ENCODE measurements at places on chromosomes 1 and 21.

GRCh38 chr1:230222678-230223077 is 155.6 kb downstream of the GALNT2 start:
- no peak for DNase-seq

DNA sequence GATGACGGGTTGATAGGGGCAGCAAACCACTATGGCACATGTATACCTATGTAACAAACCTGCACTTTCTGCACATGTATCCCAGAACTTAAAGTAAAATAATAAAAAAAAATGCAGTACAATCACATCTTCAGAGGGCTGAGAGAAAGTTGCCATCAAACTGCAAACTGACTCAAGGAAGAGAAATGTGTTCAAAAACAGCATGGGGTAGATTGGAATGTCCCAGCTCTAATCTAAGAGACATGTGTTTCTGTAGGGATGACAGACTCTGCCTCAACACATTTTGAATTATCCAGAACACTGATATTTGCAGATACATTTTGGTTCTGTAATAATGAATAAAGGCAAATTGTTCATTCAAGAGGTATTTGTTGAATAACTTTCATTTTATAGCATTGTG is 171.2 kb upstream of the RUNX1 start:
- no peak for DNase-seq

DNA sequence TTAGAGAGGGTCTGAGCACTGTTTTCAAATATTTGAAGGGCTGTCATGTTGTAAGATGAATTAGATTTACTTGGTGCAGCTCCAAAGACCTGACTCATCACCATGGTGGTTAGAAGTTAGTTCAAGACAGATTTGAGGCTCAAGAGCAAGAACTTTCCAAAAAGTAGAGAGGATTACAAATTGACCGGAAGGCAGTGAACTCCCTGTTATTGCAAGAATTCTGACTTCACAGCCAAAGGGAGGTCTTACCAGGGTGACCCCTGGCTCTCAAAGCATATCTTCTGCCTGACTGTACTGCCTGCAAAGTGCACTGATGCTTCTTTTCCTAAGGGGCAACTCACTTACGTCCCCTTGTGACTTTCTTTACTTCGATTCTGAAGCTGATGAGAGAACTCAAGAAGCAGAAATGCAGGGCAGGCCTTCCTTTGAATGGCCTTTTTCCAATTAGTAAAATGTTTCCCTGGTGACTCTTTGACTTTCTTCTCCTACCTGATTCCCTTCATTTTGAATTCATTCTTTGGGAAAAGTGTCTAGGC is 86.4 kb downstream of the NAV1 start:
- DNase-seq = no peak

- DNase-seq = no peak
Observed at GRCh38 chr1:239058190-239058589, 328.2 kb upstream of the CHRM3 start.

GRCh38 chr1:75937034-75937433 is 4.8 kb upstream of the ASB17 start:
- no peak for DNase-seq

- no peak for DNase-seq
Observed at GRCh38 chr21:25589887-25590286, 17.4 kb downstream of the MRPL39 start.

DNA sequence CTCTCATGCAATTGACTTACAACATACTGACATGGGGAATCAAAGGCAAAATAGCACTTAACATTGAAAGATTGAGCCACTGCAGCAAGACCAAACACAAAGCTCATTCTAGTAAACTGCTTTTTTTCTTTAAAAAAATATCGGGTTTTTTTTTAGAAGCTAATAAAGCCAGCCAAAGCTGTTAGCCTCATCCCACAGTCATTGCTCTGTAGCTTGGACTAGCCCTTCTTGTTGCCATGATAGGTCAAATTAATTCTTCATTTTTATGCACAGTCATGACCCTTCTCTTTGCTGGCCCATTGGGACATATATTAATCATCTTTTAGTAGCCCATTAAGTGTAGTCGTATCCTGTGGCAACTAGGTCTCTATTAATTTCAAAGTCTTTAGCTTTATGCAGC is 231.3 kb downstream of the ADGRL2 start:
- no peak for DNase-seq

GRCh38 chr1:208238710-208239472 is 5.3 kb downstream of the PLXNA2 start:
- no peak for DNase-seq

- DNase-seq = no peak
Observed at GRCh38 chr1:167923324-167924056, 9.6 kb upstream of the ADCY10 start.

DNA sequence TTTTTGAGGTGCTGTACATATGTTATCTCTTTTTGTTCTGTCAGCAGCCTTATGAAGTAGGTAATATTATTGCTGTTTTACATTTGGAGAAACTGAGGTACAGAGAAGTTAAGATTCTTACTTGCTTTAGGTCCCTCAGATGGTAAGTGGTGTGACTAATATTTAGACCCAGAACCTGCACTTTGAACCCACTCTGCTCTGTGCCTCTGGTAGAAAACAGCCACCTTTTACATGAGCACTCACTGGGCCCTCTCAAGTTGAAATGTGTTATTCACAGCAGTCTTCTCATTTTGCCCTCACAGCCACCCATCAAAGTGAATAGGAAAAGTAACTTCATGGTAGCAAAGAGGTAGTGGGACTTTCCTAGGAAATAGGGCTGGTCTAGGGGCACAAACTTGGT is 4.7 kb downstream of the NSUN4 start:
- no peak for DNase-seq

DNA sequence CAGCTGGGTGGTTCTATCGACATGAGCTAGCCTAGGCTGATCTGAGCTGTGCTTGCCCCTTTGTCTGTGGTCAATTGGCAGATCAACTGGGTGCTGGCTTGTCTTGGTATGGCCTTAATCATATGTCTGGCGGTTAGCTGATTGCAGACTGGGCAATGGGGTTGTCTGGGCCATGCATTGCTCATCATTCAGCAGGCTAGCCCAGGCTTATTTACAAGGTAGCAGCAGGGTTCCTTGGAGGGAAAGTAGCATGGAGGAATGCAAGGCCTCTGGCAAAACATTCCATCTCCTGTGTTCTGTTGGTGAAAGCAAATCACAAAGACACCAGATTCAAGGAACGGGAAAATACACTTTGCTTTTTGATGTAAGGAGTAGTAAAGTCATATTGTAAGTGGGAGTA is 84.0 kb upstream of the IVNS1ABP start:
- DNase-seq = no peak

DNA sequence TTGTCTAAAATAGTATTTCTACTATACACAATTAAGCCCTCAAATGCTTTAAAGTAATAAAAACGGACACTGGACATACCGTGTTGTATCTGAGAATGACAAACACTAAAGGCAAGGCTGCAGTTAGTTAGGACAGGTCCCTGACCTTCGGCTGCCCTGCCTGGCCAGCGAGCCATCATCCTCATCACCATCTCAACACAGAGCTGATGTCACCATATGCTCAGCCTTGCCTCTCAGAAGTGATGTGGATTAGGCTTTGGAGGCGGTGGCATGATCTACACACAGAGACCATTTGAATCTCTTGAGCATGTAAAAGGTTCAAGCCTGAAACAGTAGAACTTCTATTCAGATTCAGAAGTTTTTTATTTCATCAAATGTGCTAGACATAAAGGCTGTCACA is 244.7 kb downstream of the SDCCAG8 start:
- DNase-seq = no peak
